ENCODE measurements at places on chromosomes 2 and 18.

DNA sequence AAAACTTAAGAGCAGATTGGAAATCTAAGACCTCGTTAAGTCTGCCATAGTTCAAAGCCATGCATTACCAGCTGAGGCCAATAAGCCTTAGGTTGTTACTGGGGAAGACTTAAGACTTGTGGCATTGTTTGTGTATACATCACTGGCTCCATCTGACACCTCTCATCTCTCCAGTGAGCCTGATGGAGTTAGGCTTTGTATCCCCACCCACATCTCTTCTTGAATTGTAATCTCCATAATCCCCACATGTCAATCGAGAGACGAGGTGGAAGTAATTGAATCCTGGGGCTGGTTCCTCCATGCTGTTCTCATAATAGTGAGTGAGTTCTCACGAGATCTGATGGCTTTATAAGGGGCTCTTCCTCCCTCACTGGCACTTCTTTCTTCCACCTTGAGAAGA is 404.6 kb downstream of the ARHGAP15 start:
- no peak for DNase-seq

DNA sequence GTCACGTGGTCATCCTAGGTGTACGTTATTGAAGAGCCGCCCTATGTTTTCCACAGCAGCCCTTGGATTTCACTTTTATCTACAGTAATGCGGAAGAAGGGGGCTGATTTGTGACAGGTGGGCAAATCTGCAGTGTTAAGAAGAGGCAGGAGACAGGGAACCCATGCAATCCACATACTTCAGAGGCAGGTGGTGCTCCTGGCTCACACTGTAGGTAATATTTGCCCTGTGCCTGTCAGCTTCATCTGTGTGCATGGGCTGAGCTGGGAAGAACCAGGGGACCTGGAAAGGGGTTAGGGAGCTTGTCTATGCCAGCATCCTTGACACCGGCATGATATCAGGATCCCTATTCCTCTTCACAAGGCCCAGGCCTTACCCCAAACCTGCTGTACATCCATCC is 183.9 kb downstream of the SH3RF3 start:
- DNase-seq: no peak

DNA sequence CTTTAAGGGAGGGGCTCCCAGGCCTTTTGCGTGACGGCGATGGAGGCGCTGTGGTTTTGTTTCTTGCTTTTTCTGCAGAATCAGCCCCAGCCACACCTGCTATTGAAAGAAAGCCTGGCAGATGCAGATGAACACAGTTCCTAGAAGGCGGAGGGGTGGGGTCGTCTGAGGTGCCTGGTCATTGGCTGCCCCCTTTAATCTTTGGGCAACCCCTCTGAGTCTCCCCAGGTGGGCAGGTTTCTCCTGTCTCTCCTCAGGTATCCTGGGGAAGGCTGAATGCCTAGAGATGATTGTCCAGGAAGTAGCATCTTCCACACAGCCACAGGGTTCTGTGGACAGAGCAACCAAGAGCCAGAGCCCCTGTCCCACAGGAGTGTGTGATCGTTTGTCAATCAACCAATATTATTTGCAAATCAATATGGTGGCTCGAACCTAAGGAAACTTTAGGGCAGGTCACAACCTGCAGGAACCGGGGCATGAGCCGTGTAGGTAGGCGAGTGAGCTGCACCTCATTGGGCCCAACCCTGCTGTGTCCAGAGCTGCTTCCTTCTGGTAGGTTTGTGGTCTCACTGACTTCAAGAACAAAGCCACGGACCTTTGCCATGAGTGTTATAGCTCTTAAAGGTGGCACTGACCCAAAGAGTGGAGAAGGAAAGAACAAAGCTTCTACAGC is 104.3 kb downstream of the NDUFA10 start:
- DNase-seq: no peak

DNA sequence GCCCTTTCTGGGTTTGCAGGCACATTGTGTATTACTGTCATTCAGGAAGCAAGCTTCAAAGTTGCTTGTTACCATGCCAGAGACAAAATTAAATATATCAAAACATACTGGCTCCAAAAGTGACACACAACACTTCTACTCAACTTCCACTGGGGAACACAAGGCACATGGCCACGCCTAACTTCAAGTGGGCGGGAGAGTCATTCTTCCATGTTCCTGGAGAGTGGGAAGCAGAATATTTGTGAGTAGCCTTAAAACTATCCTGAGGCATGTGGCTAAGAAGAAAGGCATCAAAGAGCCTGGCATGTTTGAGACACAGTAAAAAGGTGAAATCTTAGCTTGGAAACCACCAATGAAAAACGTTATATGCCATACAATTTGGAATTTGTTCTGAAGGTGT is 90.5 kb upstream of the TACR1 start:
- DNase-seq: no peak

DNA sequence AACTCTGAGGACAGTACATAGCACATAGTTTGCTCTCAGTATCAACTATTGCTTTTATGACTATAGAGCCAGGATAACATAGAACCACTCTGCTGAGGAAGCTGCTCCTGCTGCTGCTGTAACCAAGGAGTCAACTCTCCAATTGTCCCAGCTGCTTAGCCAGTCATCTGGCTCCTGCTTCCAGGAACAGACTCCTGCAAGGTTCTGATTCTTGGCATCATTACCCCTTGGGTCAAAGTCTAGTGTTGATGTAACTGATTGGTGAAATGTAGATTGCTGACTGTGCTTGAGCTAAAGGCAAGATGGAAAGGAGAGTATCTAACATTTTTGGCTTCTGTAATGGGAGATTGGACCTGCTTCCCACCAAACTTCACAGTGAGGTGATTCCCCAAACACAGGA is 261.9 kb upstream of the FSHR start:
- no peak for DNase-seq

DNA sequence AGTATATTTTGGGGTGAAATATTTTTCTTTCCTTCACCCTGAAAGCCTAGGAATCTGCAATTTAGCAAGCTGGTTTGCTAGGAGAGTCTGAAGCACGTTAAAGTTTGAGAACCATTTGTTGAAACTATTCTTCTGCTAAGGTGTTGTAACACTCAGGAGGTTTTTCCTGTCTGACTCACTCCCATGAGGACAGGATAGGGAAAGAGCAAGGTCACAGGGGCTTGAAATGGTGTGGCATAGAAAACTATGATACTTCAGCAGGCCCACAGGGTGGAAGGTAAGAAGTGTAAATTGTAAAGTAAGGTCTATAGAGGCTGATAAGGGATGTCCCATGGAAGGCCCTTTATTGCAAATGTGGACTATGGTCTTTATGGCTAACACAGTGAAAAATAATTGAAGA is 177.7 kb upstream of the ZC3H15 start:
- DNase-seq: no peak

DNA sequence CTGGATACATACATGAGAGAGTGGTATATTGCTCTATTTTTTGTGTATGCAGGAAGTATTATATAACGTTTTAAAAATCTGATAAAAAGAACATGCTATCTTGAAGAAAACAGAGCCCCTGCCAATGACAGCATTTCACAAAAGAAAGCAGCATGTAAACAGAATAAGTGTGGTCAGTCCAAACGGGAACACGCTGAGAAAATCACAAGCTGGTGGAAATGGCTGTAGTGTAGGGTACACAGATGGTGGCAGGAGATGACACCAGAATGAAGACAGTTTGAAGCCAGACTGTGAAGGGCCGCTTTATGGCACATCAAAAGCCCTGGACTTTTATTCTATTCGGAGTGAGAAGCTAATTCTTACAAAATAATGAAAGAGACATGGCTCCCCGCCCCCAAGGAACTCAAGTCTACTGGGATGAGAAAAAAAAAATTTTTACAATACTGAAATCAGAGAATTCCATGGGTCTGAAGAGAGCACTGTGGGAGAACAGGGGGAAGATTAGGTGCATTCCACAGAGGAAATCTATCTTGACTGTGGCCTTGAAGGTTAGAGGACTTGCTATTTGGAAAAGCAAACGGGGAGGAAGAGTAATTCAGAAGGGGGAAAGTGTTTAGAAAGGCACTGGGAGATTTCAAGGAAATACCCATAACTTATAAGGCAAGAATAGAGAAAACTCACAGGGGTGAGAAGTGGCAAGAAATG is 217.7 kb upstream of the SMAD7 start:
- no peak for DNase-seq

DNA sequence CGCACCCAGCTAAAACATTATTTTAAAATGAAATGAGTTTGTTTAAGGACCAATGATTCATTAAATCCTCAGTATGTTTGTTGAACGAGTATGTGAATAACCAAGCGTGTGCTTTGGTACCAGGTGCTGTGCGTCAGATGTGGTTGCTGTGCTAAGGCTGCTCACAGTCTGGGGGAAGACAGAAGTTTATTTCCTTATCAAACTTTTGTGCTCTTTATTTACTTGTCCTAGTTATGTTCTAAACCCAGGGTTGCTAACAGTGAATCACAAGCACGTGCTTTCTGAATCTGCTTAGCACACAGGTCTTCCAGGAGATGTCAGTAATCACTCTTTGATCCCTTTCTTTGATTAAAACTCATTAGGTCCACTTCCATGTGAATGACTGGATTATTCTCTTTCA is 37.0 kb downstream of the RAPGEF4 start:
- DNase-seq: no peak

GRCh38 chr2:108118996-108119395 is 120.8 kb upstream of the SULT1C3 start:
- no peak for DNase-seq

DNA sequence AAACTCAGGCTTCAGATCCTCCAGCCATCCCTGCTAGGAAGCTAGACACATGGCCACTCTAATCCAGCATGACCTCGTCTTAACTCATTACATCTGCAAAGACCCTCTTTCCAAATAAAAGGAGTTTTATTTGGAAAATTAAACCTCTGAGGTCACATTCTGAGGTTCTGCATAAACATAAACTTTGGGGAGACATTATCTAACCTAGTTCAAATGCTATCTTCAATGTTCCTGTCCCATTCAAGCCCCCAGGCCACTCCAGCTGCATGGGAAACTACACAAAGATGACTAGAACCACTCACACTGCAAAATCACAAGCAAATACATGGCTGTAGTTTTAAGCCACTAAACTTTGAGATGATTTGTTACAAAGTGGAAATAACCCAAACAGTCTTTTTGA is 99.0 kb upstream of the RNF152 start:
- no peak for DNase-seq

Measured in NCI-H187 treated with DMSO at 0.1 percent for 48 hours (cell line).